T-helper 2 cell (primary cell): ENCODE measurements at places on chromosomes 5 and 9.

GRCh38 chr5:116881921-116882531 is 307.4 kb upstream of the SEMA6A start:
- no peak for DNase-seq

GRCh38 chr5:171813813-171814490 is 28.3 kb downstream of the SMIM23 start:
- DNase-seq: no peak

DNA sequence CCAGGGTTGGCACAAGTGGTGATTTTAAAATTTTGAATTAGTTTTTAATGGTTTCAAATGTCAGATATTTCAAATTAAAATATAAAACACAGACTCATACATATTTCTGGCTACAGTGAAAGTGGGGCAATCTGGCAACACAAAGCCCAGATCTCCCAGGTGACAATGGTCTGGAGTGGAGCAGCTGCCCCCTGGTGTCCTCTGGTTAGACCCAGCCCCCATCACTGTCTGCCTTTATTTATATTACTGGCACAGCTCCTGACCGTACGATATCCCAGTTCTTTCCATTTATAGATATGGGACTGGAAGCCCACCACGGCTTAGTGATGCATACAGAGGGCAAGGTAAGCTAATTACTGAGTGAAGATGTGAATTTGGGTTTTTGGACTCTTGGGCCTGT is 37.3 kb downstream of the MACIR start:
- DNase-seq: no peak

- DNase-seq: no peak
Observed at GRCh38 chr5:152066784-152067183, 142.1 kb upstream of the GLRA1 start.

DNA sequence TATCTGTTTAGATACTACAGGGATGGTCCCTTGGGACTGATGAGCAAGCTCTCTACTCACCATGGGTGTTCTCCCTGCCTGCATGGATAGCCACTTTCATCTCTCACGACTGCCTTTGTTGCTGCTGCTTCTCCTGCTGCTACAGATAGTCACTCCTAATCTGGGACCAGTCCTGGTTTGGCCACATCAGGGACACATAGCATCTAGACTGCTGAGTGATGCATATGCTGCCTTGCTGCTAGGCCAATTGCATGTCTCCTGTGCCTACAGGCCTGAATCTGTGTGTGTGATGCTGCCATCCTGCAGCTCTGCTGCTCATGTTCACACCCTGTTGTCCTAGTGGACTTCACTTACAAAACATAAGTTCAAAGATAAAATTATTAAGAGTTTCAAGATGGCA is 297.1 kb downstream of the HCN1 start:
- DNase-seq: no peak

- peak; percentile 78 for DNase-seq
Observed at GRCh38 chr5:8457187-8458037, 588.5 kb downstream of the MTRR start.

DNA sequence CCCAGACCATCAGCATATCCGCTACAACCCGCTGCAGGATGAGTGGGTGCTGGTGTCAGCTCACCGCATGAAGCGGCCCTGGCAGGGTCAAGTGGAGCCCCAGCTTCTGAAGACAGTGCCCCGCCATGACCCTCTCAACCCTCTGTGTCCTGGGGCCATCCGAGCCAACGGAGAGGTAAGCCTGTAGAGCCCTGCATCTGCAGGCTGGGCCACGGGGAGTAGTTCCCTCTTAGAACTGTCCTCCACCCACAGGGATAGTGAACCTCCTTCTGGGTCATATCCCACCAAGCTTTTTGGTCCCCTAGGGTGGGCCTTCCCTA is 569 bp downstream of the GALT start:
- no peak for DNase-seq

DNA sequence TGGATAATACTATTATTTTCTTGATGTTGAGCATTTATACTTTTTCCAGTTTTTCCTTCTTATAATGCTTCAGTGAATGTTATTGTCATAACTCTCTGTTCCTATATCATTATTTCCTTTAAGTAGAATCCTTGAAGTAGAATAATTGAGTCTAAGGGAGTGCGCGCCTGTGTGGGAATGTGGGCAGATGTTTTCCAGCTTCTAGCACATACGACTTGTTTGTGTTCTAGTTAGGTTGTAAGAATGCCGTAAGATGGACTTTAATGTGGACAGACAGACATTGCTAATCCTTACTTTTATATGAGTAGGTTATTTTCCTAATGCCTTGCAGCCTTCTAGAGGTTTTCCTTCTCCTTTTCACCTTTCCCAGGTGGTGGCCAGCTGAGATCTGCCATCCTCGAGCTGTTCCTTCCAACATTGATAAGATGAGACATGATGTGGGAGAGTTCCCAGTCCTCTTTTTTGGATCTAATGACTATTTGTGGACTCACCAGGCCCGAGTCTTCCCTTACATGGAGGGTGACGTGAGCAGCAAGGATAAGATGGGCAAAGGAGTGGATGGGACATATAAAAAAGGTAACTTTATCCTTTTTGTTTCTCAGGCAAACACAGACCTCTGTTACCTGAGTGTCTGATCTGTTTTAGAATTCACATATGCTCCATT is 34.2 kb downstream of the RAB24 start:
- DNase-seq: no peak

- no peak for DNase-seq
Observed at GRCh38 chr5:128409166-128409800, 128.8 kb downstream of the FBN2 start.

DNA sequence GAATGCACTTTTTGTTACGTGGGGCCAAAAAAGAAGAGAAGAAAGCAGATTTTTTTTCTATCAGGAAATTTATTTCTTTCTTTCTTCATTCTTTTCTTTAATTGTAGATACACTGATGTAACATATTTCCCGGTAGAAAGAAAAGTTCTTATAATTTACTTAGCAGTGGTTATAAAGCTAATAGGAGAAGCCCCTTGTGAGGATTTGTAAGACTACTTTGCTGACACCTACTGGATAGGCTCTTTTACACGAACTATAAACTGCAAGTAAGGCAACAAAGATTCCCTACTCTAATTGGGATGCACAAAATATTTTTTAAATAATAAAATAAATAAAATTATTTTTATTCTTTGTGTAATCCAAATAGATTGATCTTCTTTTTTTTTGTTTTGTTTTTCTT is 284.4 kb downstream of the DNAH5 start:
- no peak for DNase-seq

- no peak for DNase-seq
Observed at GRCh38 chr9:129414993-129415941, 205.6 kb downstream of the C9orf50 start.

DNA sequence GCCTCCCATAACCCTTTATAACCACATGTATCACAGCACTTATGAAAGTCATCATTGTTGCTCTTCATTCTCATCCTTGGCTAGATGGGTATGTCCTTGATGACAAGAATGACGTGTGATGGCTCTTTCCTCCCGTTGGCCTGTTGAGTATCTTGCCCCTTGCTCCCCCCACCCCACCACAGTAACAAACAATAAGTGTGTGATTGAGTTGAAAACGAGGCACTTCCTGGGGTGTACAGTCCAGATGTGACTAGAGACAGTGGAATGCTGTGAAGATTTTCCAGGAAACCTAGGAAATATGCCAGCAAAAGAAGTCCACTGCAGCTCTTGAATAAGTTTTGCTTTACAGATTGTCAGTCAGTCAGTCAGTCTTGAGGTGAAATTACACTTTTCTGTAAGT is 262.5 kb downstream of the ELAVL2 start:
- no peak for DNase-seq

GRCh38 chr5:127957183-127957582 is 126.4 kb upstream of the SLC12A2 start:
- DNase-seq: no peak

DNA sequence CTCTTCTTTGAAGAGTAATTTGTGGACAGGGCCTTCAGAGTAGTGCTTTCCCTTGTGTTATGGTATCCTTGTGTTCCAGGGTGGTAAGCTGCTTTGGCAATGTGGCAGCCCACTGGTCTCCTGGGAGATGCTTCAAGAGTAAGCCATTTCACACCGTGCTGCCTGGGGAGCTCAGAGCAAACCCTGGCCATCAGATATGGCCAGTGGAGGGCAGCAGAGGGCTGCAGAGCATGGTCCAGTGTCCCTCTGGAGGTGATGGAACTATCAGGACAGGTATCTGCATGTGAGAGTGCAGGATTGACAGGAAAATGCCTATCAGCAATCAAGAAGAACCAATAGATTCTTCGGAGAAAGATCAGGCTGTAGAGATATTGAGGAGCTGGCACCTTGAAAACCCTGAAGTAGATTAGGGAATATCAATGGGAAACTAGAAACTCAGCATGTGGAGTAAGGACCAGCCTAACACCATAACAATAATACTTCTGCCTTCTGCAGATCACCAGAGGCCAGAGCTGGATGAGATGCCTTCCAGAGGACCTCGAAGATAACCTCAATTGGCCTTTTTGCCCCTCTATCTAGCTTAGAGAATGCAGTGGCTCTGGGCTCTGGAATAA is 90.8 kb downstream of the PLPPR1 start:
- DNase-seq: peak; percentile 19

DNA sequence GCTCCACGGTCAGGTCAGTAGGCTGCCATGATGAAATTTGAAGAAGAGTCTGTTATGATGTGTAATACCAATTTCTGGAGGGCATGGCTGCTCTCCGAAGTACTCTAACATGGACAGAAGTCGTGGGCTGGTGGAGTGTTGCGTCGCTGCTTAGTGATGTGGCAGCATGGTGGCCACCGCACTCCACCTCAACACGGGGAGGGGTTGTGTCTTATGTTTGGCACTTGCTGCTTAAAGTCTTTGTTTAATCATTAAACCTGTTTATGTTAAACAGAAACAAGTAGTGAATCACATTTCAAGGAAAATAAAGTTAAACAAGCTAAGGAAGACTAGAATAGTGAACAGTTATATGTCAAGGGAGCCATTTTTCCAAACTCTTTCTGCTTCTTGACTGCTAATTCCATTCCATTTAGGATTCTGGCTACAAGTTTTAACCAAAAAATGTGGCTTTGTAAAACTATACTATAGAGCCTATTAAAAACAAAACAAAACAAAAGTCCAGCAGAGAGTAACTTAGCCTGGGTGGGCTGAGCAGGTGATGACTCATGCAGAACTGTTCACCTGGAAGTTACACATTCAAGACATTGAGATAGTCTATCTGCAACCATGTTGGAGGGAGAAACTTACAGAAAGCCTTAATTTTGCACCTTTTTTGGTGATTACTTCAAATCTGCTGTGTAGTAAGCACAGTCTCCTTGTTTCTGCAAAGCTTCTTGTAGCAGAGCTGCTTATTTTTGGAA is 9.5 kb downstream of the HABP4 start:
- no peak for DNase-seq

- no peak for DNase-seq
Observed at GRCh38 chr9:123460091-123460490, 104.1 kb downstream of the CRB2 start.

DNA sequence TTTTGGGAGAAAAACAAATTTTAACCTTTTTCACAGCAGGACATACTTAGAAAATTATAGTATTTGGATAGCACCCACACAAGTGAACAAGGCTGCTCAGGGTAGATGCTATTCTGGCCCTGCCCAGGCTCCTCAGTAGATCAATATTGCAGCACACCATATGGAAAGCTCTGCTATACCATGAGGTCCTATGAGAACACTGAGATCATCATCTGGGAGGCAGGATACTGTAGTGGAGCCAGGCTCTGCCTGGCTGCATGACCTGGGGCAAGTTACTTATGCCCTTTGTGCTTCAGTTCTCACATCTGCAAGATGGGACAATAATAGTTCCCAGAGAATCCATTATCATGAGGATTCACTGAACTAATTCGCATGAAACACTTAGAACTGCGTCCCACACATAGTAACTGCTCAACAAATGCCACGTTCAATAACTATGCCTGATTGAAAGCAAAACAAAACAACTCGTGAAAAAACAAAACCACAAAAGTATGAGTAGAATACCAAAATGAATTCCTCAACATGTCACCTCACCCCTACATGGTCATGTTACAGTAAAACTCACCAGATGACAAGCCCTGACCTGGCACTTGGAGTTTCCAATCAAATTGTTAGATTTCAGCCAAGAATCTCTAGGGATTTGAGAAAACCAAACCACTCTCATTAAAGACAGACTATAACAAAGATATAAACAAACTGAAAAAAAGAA is 31.9 kb downstream of the ARSB start:
- DNase-seq: peak; percentile 59

GRCh38 chr5:36724467-36725332 is 118.3 kb downstream of the SLC1A3 start:
- no peak for DNase-seq

- DNase-seq: no peak
Observed at GRCh38 chr5:10655972-10656830, 92.3 kb downstream of the ANKRD33B start.

DNA sequence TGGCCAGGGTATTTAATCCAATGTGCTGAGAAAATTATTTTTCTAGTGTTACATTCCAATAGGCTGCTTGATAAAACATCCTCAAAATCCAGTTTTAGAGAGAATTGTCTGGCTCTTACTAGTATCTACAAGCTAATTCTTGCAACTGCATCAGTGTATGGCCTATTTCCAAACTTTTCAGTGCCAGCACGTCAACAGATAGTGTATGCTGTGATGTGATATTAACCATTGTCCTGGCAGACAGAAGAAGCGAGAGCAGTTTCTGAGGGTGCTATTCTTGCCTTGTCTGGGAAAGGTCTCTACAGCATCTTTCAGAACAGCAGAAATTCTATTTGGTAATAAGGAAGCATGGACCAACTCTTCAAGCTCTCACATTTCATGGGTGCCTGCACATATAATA is 174.2 kb upstream of the CDH12 start:
- no peak for DNase-seq

DNA sequence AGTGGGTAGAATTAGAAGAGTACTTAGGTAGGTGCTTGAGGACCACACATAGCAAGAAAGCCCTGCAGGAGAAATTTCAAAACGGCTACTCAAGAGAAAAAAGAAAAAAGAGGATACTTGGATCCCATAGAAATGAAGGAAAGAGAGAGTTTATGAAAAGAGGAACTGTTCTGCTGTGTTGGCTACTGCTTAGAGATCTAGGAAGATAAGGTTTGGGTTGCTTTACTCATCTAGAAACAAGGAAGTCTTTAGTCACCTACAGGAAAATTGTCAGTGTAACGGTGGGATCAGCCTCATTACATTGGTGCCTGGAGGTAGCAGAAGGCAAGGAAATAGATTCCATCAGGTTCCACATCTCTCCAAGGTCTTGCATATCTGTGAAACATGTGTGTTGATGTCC is 14.8 kb upstream of the C5orf46 start:
- DNase-seq: no peak

DNA sequence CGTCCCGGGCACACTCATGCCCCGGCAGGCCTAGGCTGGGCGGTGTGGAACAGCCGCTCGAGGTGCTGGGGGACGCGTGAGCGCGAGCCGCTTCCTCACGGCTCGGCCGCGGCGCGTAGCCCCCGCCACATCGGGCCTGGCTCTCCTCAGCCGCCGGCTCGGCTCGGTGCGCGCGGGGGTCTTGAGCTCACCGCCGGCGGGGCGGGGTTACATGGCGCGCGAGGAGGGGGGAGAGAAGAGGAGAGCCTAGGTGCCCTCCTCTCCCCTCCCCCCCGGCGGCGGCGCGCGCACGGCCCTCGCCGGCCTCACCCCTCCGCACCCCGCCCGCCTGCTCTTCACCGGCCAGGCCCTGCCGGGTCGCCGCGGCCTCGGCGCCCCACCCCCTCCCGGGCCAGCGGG is 7.7 kb downstream of the RANBP6 start:
- peak; percentile 87 for DNase-seq

- DNase-seq: no peak
Observed at GRCh38 chr9:134971696-134972095, 54.0 kb upstream of the FCN1 start.

GRCh38 chr9:35732800-35733541 is 505 bp downstream of the CREB3 start:
- DNase-seq: peak; percentile 50

- no peak for DNase-seq
Observed at GRCh38 chr5:38151878-38152277, 106.5 kb upstream of the EGFLAM start.

- DNase-seq: no peak
Observed at GRCh38 chr9:109652971-109653370, 127.0 kb upstream of the PALM2AKAP2 start.
